ENCODE measurements at places on chromosomes 11 and 22.

DNA sequence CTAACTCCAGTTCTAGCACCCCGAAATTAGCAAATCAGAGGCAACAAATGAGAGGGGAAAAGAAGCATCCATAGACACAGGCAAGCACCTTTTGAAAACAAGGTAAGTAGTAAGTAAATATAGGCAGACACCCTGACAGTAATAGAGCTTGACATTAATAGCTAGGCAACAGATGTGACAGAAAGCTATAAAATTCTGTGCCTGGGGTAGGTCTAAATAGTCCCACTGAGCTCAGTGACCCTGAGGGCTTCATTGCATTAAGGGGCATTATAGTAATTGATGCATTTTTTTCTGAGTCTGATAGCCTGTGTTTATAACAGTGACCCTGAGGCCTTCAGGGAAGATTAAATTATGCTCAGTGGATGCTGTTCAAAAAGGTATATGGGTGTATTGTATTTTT is 197.1 kb downstream of the HIPK3 start:
- no peak for DNase-seq

DNA sequence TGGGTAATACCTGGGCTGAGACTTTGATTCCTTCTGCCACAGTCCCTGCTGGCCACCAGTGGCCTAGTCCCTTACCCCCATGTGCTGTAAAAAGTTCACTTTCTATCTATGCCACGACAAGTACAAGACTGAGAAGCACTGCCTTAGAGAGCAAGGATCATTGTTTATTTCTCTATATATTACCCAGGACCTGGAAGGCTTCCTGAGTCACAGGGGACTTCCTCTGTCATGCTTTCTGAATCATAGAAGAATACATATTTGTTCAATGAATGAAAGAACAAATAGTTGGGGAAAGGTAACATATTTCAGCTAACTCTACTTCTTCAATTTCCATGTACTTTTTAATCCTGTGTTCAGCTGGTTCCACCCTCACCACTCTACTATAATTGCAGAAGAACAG is 5.5 kb upstream of the SYT9 start:
- DNase-seq: no peak

DNA sequence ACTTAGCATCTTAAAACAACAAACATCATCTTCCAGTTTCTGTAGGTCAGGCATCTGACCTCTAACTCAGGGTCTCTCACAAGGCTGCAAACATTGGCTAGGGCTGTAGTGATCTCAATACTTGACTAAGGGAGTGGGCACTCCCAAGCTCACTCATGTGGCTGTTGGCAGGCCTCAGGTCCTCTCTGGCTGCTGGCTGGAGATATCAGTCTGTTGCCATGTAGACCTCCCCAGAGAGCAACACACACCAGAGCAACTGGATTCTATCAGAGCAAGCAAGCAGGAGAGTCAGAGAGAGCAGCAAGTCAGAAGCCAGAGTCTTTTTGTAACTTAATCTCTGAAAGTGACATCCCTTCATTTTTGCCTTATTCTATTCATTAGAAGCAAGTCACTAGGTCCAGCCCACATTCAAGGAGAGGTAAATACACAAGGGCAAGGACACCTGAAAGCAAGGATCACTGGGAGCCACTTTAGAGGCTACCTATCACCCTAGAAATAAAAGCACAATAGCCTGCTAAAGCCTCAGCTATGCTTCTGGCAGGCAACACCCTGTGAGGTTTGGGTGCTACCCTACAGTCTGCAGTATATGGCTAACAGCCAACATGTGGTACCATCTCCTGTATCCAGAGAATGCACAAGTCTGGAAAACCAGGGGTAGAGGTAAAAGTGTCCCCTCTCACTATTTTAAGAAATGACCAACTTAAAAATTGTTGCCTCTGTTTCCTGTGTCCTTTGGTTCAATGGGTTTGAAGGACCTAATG is 33.5 kb upstream of the CD44 start:
- DNase-seq: no peak

GRCh38 chr11:1622086-1622485 is at the start of gene KRTAP5-4:
KRTAP5-4 (minus strand) TSS chr11:1622138; CDS start chr11:1622093, 45 bp downstream.
- DNase-seq: no peak

GRCh38 chr22:37212174-37212906 is at the start of gene SSTR3:
SSTR3 (minus strand) TSS chr22:37212477; CDS start chr22:37207803, 4,674 bp downstream.
- DNase-seq: no peak

DNA sequence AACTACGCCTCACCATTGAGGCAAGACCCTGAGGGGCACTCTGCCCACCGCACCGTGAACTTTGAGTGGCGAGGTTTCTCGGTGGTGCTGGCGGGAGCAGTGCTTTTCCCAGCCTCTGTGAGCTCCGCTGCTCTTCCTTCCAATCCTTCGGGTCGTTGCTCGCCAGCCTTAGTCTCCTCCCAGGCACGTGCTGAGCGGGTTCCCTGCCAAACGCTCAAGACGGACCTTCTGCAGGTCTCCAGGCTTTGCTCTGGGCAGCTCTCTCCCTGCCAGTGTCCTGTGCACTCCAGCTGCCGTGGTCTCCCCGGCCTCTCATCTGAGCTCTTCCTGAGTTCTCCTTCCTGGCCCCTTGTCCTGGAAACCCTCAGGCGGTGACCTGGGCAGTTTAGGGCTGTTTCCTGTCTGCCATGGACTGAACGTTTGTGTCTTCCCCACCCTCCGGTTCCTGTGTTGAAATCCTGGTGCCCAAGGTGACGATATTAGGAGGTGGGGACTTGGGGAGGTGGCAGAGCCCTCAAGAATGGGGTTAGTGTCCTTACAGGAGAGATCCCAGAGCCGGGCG is 11.2 kb upstream of the MUC6 start:
- no peak for DNase-seq

DNA sequence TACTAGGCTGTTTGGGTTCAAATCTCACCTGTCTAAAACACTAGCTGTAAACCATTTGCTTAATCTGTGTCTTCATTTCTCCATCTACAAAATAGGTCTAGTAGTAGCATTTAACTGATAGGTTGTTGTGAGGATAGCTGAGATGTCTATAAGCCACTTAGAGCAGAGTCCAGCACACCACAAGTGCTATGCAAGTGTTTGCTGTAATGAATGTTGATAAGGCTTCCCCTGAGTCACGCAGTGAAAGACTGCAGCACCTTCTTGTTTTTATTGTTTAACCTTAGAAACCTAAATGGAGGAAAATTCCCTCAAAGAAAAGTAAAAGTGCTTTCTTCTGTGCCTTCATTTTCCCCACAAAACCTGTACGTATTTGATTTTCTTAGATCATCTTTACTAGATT is 23.1 kb upstream of the LDHA start:
- no peak for DNase-seq

DNA sequence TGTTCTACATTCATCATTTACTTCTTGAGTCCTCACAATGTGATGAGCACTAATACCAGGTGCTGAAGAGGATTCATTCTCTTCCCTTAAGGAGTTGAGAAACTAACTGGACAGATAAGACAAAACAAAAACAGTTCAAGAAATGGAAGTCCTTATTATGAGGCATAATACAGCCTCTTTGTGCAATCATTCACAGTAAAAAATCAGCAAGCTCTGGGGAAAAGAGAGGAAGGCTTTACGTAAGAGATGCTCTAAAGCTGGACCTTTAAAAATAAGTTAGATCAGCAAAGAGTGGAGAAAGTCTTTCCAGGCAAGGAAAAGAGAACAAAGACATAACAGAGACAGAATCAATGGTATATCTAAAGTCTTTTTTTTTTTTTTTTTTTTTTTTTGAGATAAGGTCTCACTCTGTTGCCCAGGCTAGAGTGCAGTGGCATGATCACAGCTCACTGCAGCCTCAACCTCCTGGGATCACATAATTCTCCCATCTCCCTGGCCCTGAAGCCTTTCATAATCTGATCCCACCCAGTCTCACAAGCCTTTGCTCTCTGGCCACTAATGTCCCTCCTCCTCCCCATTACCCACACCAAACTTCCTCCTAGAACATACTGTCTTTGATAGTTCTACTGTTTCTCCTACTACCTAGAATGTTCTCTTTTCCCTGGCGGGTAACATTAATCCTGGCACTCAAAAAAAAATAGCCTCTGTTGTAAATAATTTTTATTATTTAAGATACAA is 40.9 kb downstream of the MRTFA start:
- no peak for DNase-seq

DNA sequence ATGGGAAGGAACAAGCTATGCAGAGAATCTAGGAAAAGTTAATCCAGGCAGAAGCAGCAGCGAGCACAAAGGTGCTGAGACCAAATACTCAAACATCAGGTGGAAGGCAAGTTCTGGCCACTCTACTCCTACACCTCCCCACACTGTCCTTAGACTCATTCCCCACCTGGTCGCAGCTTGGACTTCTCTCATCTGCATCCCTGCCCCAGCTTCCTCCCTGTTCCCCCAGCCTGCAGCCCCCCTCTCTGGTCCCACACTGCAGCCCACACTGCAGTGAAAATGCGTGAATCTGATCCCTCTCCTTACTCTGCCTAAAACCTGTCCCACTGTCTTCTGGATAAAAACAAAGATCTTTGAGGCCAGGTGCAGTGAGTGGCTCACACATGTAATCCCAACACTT is 9.1 kb downstream of the TPBGL start:
- no peak for DNase-seq

DNA sequence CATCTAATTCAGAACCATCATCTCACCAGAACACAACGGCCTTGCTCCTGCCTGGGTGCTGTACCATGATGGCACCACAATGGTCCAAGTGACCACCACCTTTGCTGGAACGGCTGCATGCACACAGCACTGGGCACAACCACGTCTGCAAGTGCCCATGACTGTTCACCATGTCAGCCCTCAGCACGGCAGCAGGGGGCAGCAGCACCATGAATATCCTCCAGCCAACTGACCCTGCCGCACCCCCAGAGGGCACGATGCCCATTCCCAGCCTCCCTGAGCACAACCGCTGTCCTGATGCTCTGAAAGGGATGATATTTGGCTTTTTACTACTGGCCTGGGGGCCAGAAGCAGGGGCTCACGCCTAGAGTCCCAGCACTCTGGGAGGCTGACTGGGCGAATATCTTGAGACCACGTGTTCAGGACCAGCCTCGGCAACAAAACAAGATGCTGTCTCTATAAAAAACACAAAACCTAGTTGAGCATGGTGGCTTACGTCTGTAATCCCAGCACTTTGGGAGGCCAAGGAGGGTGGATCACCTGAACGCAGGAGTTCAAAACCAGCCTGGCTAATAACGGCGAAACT is 25.7 kb downstream of the DRD4 start:
- no peak for DNase-seq

DNA sequence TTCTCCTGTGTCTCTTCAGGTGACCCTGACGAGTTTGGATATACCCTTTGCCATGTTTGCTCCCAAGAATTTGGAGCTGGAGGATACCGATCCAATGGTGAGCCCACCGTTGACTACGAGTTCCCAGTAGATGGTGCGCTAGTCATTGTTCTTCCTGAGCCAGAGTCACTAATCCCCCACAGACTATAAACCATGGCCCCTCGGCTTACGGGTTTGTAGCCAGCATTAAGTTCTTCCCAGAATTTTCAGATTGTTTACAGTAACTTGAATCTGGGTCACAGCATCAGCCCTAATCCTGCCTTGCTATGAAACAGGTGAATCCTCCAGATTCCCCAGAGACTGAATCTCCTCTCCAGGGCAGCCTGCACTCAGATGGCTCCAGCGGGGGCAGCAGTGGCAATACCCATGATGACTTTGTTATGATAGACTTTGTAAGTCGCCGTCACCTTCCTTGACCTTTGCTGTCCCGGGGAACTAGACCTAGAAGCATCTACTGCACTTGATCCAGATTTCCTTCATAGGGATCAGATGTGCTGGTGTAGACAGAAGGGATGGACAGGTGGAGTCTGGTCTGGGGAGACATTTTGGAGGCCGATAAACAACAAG is 31.8 kb downstream of the ARHGAP1 start:
- DNase-seq: no peak

GRCh38 chr11:8369592-8370205 is 106.0 kb upstream of the LMO1 start:
- DNase-seq: no peak

GRCh38 chr11:8032122-8032521 is 45.0 kb downstream of the EIF3F start:
- no peak for DNase-seq

Data from kidney glomerular epithelial cell (primary cell).